Stimulated activated CD8-positive, alpha-beta memory T cell treated with anti-CD3 and anti-CD28 coated beads, Interleukin-15, amount 100 ng/mL, for 4 hours (primary cell): ENCODE measurements at places on chromosomes 5 and 9.

- DNase-seq = no peak
These were observed 61.6 kb downstream of the ENTREP1 start for GRCh38 chr9:69386651-69387050.

DNA sequence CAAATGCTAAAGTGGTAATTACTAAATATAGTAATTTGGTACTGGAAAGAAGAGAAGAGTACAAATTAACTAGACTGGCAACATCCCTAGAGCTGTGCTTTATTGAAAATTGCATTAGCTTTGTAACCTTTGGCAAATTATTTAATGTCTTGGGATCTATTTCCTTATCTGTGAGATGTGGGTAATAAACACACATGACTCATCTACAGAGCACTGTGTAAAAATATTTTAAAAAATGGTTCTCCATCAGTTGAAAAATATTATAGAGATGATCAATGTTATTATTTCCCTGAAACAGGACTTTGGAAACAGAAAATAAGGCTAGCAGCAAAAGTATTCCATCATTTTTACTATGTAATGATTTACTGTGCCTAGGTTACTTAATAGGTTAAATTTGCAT, 1698.8 kb upstream of the CDH9 start:
- no peak for DNase-seq

- no peak for DNase-seq
These were observed 87.5 kb downstream of the TTC39B start for GRCh38 chr9:15219546-15219945.

- no peak for DNase-seq
These were observed 144.1 kb upstream of the NFIL3 start for GRCh38 chr9:91567642-91568274.

DNA sequence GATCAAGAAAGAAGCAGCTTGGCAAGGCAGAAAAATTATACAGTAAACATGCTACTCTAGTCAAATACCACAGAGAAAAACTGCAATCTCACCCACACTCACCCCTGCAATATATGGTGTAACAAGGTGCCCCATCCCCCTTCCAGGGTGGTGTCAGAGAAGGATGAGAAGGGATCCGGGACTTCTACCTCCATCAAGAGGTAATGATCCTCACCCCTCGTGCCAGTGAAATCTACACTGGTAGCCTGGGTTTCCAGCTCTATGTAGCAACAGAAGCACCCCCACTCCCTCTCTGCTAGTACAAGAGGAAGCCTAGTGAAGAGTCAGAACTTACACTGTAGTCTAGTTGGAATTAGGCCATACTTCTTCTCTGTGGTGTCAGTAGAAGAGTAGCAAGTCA, 18.9 kb downstream of the SLCO4C1 start:
- no peak for DNase-seq

DNA sequence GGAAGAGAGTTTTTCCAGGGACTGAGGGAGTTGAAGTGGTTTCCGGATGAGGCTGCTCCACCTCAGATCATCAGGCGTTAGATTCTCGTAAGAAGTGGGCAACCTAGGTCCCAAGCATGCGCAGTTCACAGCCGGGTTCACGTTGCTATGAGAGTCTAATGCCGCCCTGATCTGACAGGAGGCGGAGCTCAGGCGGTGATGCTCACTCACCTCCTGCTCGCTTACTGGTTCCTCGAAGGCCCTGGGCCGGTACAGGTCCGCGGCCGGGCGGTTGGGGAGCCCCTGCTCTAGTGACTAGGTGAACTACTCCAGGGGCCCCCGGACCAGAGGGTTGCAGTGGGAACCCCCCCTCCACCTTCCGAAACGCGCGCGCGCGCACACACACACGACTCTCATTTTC, 997 bp upstream of the RNF130 start:
- no peak for DNase-seq

GRCh38 chr5:2442496-2443354, 308.8 kb downstream of the IRX2 start:
- no peak for DNase-seq

- DNase-seq = no peak
These were observed 18.4 kb downstream of the SLC25A46 start for GRCh38 chr5:110757118-110757729.

DNA sequence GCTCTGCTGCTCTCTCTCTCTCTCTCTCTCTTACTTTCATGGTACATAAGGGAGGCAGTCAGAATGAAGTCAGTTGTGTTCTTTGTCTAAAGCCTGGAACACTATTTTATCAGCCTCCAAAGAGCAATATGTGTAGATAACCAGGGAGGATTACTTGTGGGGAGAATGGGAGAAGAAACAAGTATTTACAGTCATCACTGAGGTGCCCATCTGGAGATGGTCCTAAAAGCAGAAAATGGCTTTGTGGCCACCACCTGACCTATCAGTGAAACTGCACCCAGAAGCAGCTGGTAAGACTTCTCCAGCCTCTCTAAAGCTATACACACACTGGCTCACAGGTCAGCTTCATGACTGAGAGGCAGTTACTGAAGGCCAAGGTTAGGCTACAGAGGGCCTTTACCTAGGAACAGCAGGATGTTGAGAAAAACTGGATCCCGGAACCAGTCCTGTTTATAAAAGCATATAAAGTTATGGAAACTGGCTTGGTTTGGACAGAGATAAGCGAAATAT, 75.1 kb downstream of the MRPS27 start:
- DNase-seq = no peak

DNA sequence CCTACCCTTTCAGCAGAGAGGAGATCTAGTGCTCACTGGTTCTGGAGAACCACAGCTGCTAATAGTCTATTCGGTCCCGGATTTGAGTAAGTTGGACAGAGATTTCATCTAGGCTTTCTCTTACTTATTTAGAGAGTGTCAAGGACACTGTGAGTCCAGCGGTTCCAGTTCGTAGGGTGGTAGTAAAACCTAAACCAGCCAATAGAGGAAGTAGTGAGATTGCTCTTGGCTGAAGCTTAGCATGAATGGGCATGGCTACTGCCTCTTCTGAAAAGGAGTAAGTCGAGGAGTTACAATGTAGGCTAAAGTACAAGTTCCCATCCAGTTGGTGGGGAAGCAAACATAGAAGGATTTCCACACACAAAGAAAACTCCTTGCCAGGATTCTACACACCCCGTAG, 109.6 kb upstream of the MOCS2 start:
- no peak for DNase-seq

GRCh38 chr5:180499684-180500083, 5.5 kb downstream of the CNOT6 start:
- DNase-seq = no peak

- no peak for DNase-seq
These were observed 8.2 kb upstream of the DRD1 start for GRCh38 chr5:175452166-175452565.

GRCh38 chr5:77298146-77298545, 87.7 kb downstream of the PDE8B start:
- no peak for DNase-seq

- no peak for DNase-seq
These were observed 118.9 kb downstream of the PDZD2 start for GRCh38 chr5:31757806-31758205.

- DNase-seq = no peak
These were observed 91.1 kb upstream of the DMRT1 start for GRCh38 chr9:750249-750967.

- DNase-seq = no peak
These were observed 64.4 kb upstream of the DNAH5 start for GRCh38 chr5:14008819-14009311.

- DNase-seq = no peak
These were observed 24.4 kb upstream of the TDRD7 start for GRCh38 chr9:97387504-97387886.

DNA sequence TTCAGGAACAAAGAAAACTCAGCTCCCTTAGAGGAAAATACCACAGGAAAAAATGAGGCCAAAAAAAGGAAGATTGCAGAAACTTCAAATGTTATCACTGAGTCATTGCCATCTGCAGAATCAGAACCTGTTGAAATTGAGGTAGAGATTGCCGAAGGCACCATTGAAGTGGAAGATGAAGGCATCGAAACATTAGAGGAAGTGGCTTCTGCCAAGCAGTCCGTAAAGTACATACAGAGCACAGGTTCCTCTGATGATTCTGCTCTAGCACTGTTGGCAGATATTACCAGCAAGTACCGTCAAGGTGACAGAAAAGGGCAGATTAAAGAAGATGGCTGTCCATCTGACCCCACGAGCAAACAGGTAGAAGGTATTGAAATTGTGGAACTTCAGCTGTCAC, 30.8 kb upstream of the NIM1K start:
- DNase-seq = no peak

GRCh38 chr5:17147170-17147569, 70.3 kb upstream of the BASP1 start:
- DNase-seq = no peak

GRCh38 chr9:81588148-81588871, 101.0 kb downstream of the TLE1 start:
- DNase-seq = no peak

DNA sequence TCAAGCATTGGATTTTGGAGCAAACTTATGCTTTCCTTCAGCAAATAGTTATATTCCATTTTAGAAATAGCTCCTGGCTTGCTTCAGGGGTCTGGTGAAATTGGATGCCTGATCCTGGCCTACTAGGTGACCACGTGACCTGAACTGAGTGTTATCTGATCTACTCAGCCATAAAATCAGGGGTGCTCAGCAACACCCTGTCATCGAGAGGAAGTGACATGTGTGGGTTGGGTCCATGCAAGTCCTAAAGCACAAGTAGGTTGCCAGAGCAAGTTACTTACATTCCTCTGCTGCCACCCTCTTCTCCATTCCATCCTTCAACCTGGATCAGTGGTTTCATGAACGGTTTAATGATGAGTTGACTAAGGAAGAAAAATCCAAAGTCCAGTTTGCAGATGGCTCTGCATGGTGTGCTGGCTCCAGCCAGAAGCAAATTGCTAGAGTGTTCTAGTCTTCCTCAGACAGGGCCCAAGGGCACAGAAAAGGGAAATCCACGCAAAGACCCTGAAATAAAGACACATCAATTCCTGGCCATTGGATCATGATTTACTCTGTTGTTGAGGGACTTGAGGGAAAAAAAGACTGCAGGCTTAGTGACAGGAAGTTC, 2.8 kb upstream of the FAM193B start:
- no peak for DNase-seq

DNA sequence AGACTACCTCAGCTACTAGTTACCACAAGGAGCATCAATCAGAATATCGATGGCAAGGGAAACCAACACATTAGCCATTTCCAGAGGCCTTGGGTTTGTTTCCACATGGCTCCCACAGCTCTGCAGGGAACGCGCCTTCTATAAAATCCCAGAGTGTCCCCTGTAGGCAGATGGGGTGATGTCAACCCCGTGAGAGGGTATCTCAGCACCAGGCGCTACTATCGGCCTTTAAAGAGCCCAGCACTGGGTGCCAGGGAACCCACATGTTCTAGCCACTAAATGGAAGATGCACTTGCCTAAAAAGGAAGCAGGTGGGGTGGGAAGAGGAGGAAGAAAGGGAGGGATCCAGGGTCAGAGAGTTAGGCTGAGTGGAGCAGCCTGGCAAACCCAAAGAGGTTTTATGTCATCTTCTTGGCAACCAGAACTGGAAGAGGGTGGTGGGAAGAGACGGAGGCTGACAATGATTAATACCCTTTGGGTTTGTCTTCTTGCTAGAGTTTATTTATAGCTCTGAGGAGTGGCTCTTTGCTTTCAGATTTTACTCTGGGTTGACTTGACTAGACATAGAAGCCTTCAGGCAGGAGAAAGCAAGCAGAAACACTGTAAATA, 19.9 kb downstream of the MACROH2A1 start:
- no peak for DNase-seq

GRCh38 chr5:53607886-53608285, 47.4 kb downstream of the NDUFS4 start:
- DNase-seq = no peak

GRCh38 chr9:75108571-75108970, 20.3 kb downstream of the OSTF1 start:
- no peak for DNase-seq

- DNase-seq = no peak
These were observed 151.0 kb upstream of the PAPPA start for GRCh38 chr9:116002624-116003023.

- no peak for DNase-seq
These were observed 44.5 kb downstream of the PLPP7 start for GRCh38 chr9:131333771-131334628.

GRCh38 chr9:120879446-120879845, 2.5 kb upstream of the PHF19 start:
- DNase-seq = no peak

DNA sequence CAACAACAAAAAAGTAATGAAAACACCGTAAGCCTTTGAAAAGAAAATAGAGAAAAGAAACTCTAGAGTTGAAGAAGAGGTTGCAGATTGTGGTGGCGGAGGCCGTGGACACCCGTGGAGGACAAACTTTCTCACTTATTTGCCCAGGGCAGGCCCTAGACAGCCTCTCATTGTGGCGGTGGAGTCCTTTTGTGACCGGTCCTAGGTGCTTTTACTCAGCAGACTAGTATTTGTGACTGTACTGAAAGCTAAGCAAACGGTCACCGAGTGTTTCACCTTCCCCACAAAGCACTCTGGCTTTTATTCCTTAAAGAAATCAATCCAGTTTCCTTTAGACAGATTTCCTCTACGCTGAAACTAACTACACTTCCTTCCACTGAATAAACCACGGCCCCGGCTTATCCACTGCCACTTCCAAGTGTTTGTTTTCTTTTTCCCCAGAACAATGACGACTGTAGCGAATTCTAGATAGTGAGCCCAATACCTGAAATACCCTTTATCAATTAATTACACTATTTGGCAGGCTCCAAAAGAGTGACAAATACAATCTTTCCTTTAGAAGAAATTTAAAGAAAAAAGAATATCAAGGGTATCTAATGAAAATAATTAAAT, 210.2 kb upstream of the TARS1 start:
- DNase-seq = no peak

GRCh38 chr5:172871982-172872381, 37.9 kb downstream of the ERGIC1 start:
- DNase-seq = no peak

GRCh38 chr9:121618504-121618903, 32.9 kb upstream of the DAB2IP start:
- no peak for DNase-seq

GRCh38 chr5:142171270-142171669, 62.7 kb downstream of the NDFIP1 start:
- no peak for DNase-seq

GRCh38 chr9:104319685-104320084, 184.4 kb upstream of the OR13F1 start:
- no peak for DNase-seq

DNA sequence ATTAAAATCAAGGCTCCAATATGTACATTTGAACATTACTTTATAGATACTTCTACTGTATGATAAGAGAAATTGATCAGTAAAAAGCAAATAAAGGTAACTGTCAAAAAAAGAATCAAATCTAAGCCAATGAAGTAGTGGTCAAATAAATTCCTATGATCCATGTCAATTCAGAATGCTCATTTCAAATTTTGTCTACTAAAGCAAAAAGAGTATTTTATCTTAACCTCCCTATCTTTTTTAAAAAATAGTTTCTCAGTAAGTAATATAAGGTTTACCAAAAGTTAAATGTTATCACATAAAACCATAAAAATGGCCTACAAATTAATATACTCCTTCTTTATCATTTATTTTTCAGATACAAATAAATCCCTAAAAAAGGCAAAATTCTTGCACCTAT, 165.9 kb downstream of the AGTPBP1 start:
- no peak for DNase-seq
